ENCODE measurements at places on chromosomes 5 and 9.

- no peak for DNase-seq
These were observed 21.0 kb downstream of the TNFSF15 start for GRCh38 chr9:114784721-114785279.

GRCh38 chr9:70475211-70475610 lies 60.8 kb upstream of the KLF9 start:
- no peak for DNase-seq

GRCh38 chr9:113807173-113808061 lies 68.7 kb upstream of the ZNF618 start:
- peak; percentile 79 for DNase-seq

DNA sequence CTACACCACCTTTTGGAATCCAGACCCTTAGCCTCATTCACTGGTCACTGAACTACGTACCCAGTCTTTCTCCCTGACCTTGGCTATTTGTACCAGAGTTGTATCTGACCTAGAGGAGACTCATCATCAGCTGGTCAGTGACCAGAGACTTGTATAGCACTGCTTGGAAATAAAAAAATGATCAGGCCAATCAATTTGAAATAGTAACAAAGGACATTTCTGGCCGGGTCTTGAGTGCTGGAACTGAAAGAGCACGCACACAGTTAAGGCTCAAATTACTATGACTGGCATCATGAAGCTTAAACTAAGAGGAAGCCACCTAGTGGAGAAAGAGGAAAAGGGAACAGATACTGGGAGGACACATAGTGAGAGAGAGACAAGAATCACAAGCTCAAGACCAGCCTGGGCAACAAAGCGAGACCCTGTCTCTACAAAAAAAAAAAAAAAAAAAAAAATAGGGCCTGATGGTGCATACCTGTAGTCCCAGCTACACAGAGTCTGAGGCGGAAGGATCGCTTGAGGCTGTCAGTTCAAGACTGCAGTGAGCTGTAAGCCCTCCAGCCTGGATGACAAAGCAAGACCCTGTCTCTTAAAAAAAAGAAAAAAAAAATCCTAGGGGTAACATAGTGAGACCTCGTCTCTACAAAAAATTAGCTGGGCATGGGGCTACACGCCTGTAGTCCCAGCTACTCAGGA lies 12.8 kb upstream of the SRP19 start:
- DNase-seq: peak; percentile 47

- no peak for DNase-seq
These were observed 37.7 kb upstream of the NSMF start for GRCh38 chr9:137496601-137497375.

GRCh38 chr5:107090506-107090905 lies 580.2 kb downstream of the EFNA5 start:
- DNase-seq: no peak

- no peak for DNase-seq
These were observed 68.5 kb downstream of the MRPL36 start for GRCh38 chr5:1731091-1731639.

DNA sequence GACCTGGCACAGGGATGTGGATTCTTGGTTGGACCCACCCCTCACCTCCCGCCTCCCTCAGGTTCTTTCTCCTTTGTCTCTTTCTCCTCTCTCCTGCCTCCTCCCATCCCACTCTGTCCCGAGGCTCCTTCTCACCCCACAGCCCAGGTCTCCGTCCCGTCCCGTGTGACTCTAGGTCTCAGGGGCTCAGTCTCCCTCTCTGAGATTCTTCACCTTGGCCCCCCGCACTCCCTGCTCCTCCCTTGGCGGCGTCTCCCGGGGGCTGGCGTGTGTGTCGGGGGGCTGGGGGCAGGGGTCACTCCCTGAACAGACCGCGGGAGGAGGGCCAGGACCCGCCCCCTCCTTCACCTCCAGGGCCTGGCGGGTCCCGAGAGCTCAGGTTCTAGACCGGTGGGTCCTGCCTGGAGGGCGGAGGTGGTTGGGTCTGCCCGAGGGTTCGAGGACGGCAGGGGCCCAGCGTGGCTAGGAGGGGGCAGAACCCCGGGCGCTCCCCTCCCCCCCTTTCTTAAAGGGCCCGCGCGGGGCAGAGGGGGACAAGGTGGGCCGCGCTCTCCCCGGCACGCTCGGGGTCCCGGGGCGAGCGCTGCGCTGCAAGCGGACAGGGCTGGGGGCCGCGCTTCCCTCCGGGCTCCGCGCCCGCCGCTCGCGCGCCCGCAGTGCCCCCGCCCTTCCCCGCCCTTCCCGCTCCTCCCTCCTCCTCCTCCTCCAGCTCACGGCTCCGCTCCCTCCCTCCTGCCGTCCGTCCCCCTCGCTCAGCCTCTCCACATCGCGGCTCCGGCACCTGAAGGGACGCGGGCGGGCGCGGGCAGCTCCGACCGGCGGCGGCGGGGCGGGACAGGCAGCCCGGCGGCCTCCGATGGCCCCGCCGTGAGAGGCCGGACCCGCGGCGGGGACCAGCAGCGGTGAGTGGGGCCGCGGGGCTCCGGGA lies at the start of gene PSD2:
Gene PSD2, plus strand, starts transcription at position 735 of the 928 bp plus-strand sequence. CDS start 13,633 bp downstream, outside the sequence.
- DNase-seq: peak; percentile 66

DNA sequence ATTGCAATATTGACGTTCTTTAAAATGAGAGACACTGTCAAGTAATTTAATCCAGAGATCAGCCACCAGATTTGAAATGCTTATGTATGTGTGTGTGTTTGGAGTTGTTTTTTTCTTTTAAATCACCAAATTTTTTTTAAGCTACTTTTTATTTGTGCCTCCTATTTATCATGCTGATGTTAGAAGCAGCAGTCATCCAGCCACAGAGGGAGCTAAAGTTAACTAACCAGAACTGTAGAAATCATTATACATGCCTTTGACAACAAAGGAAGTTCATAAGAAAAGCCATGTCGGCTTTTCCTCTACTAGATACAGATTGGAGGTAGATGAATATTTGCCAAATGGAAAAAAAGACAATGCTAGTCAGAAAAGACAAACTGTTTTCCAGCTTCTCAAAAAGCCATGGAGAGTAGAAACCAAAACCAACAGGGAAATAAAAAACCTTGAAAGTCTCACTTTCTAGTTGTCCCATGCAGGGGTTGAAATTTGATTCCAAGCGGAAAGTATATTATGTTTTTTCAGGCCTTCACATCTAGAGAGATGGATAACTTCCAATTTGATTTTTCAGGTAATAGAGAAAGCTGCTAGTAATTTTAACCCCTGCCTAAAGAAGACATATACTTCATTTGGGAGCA lies 4.5 kb downstream of the PURA start:
- DNase-seq: no peak

DNA sequence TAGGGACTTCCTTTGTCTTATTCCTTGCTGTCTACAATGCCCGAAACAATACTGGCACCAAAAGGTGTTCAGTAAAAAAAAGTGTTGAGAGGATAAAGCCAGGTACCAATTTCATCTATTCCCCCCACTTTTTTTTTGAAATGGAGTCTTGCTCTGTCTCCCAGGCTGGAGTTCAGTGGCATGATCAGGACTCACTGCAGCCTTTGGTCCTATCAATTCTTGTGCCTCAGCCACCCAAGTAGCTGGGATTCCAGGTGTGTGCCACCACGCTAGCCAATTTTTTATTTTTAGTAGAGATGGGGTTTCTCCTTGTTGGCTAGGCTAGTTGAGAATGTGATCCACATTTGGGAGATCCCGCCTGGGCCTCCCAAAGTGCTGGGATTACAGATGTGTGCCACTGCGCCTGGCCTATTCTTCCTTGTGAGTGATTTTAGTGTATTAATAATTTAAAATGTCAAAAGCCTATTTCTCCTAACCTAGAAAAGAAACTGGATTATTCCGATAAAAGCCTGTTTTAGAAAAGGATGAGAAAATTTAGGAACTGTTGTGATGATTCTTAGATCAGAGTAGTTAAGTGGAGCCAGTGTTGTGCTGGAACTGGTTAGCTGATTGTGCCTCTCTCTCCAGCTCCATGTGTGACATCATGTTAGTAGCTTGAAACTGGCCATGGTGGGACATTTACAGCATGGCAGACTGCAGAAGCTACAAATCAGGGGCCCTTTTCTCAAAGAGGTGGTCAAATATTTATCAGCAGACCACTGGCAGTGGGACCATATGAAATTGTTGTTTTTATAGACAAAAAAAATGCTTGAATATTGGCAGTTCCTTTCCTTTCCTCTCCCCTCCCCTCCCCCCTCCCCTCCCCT lies 14.3 kb downstream of the CDC42SE2 start:
- DNase-seq: no peak

GRCh38 chr9:76654575-76654974 lies 109.7 kb upstream of the PCA3 start:
- DNase-seq: peak; percentile 60

DNA sequence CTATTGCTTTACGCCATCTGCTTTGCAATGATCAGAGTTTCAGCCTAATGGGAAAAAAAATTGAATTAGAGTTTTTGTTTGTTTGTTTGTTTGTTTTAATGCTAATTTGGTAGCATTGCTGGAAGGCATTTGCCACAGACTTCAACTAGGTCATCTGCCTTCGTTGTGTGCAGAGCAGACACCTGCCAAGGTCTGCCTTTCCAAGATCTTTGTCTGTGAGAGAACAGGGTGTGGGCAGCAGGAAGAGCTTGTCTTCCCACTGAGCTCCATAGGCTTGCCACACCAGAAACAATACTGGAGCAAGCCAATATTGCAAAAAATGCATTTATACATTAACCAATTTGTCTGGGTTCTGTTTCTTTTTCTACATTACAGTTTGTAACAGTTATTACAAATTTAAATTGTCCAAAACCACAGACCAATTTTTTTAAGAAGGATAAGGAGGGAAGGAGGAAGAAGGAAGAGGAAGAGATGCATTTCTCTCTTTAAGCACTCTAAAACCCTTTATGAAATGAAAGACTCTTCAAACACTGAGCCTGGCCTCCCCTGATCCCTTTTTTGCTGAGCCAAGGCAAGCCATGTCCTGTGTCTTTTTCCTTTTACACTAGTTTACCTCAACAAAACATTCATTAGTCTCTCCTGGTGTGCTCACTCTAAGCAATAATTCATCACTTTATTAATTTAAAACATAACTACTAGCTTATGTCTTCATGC lies 210.5 kb downstream of the SNX18 start:
- no peak for DNase-seq

GRCh38 chr5:153463806-153464205 lies 26.7 kb upstream of the GRIA1 start:
- no peak for DNase-seq

- DNase-seq: no peak
These were observed 254.8 kb downstream of the ADGRV1 start for GRCh38 chr5:90813392-90813791.

- DNase-seq: no peak
These were observed 28.7 kb upstream of the UBTD2 start for GRCh38 chr5:172312286-172312685.

- DNase-seq: no peak
These were observed 25.9 kb upstream of the ECM2 start for GRCh38 chr9:92561374-92562330.

GRCh38 chr5:43699910-43700309 lies 96.9 kb downstream of the NNT start:
- DNase-seq: no peak

DNA sequence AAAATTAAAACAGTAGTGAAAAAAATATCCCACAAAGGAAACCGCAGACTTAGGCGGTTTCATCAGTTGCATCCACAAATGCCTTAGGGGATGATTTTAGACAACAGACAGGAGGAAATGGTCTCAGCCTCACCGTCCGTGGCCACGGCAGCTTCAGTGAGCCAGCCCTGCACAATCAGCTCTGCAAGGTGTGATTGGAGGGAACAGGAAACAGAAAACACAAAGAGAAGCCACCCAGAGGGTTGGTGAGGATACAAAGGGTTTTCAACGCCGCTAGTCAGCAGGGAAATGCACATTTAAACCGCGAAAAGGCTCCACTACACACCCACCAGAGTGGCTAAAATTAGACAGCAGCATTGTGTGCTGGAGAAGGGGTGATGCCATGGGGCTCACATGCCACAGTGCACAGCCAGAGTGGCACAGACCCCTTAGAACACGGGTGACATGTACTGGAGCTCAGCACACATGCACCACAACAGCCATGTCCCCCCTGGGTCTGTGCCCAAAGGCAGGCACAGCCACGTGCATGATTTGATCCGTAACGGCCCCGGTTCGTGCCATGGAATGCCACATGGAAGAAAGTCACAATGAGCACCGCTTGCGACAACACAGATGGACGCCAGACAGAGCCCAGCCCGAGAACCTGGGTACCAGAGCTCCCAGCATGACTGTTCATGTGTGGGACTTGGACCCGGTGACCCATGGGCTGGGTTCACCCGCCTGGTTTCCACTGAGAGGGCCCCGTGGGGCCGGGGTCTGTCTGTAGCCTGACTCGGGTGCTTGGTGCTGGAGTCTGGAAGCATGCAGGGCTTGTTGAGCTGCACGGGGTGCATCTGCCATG lies 18.3 kb upstream of the TERT start:
- DNase-seq: no peak

DNA sequence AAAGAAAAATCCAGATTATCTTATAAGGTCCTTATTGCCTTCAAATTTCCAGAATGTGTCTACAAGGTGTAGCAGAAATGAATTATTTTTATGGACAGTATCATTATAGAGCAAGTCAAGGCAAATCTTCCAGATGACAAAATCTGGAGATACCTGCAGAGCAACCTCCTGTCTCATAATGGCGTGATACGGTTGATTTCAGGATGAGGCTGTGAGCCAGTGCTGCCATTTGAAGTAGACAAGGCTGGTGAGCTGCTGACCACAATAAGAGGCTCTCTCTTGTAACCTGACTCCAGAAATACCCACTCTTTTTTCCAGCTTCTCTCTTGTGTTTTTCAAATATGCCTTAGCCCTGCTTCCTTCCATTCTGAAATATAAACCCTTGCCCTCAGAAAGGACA lies 108.2 kb downstream of the HTR1A start:
- DNase-seq: no peak

GRCh38 chr9:129866394-129867135 lies 31.3 kb downstream of the USP20 start:
- DNase-seq: no peak

DNA sequence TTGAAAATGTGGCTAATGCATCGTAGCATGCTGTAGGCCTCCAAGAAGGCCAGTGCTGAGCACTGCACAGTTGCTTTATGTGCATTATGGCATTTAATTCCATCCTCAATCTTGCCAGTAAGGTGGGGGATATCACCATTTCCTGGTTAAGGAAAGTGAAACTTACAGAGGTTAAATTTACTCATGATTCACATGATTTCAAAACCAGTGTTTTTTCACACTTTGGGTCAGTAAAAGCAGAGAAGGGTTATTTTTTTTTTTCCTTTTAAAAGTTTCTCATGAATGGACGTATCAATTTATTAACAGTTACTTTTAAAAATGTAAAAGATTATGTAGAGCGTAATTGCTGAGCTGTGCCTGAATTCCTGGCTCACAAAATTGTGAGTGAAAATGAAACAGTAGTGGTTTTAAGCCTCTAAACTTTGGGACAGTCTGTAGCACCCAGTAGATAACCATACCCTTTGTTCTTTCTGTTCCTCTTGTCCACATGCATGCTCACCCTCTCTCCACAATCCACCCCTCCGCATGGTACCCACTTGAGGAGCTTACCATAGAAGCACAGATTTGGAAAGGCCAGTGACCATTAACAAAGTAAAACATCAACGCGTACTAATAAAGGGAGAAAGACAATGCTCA lies 21.2 kb downstream of the MAST4 start:
- no peak for DNase-seq

GRCh38 chr5:82163452-82164175 lies 114.5 kb downstream of the RPS23 start:
- DNase-seq: no peak

All from AG08396 (cell line).